ENCODE measurements at places on chromosomes 2 and 18.

DNA sequence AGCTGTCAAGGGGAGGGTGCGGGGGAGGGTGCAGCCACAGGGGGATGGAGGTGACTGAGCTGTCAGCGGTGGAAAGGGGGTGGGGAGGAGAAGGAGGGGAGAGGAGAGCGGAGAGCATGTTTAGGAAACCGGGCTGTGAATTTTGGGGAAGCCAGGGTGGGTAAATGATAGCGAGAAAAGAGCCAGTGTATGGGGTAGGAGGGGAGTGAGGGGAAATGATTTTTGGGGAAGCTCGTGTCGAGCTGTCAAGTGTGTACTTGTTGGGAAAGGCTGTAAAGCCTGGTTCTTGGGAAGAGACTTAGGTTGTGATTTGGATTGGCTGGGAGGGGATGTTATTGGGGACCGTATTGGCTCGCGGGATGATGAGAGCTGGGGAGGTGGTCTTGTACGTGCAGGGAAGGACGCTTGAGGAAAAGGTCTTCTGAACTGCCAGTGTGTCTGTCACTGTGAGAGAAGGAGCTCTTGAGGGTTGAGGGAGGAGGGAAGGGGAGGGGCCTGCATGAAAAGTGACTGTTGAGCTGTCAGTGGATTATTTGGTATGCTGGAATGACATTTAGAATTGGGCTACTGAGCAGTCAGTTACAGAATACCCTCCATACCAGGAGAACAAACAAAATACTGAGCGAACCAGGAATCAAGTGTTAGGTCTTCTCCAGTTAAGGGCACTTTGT, 1.0 kb downstream of the UBR3 start:
- peak; percentile 71 for DNase-seq

- DNase-seq, result no peak
These were observed 1362.2 kb upstream of the TMEFF2 start for GRCh38 chr2:193556766-193557470.

DNA sequence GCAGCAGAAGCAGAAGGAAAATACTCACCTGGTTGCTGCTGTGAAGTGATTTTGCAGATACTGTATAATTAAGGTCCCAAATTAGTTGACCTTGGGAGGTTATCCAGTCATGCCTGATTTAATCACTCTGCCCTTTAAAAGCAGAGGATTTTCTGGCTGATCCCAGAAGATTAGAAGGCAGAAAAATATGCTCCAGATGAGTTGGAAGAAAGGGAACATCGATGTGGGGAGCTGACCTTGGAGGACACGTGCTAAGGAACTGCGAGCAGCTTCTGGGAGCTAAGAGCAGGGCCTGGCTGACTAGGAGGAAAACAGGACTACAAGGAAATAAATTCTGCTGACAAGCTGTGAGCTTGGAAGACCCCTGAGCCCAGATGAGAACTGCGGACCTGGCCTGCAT, 13.3 kb upstream of the DYM start:
- no peak for DNase-seq

DNA sequence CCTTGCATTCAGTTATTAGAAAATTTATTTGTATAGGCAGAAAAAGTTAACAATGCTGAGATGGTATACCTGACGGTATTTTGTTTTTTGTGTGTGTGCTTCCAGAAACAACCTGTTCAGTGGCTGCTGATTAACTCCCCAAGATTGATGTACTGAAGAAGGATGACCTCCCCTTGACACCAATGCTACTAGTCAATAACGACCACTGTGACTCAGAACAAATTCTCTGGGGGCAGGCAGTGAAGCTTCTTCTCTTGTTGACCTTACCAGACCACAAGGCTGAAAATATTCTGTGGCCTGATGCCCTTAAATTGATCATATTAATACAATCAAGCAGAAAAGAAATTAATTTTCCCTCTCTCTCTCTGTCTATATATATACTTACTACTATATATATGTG, 1182.9 kb upstream of the CRIM1 start:
- no peak for DNase-seq

DNA sequence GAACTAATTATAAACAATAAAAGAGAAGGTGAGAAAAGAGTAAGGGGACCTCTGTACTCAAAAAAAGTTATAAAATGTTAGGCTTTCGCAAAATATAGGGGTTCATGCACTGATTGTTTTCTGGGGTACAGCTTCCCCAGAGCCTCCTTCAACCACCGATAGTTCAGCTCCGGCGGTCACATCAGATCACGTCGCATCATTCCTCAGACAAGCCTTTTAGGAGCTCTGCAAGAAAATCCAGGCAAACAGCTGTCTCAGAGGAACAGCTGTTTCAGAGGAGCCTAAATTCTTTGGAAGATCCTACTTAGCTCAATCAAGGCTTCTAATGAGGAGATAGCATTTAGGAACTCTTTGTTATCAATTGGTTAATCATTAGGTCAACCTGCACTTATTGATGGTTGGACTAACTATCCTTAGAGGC, 78.7 kb downstream of the MYCN start:
- no peak for DNase-seq
